Activated naive CD8-positive, alpha-beta T cell treated with anti-CD3 and anti-CD28 coated beads for 36 hours (primary cell): ENCODE measurements at places on chromosomes 5 and 9.

- DNase-seq, result no peak
These were observed 113.1 kb upstream of the IRX2 start for GRCh38 chr5:2864515-2865105.

GRCh38 chr9:6450641-6451375 lies 37.8 kb downstream of the UHRF2 start:
- DNase-seq, result no peak

- DNase-seq, result no peak
These were observed 1.2 kb downstream of the CCNH start for GRCh38 chr5:87411586-87411972.

- peak; percentile 3 for DNase-seq
These were observed 44.0 kb upstream of the MAP1B start for GRCh38 chr5:72063219-72063819.

- no peak for DNase-seq
These were observed 688.2 kb upstream of the CDH6 start for GRCh38 chr5:30505014-30505886.

GRCh38 chr5:166027582-166027981 lies 2263.9 kb upstream of the WWC1 start:
- DNase-seq, result no peak

GRCh38 chr5:143673676-143674468 lies 138.1 kb upstream of the HMHB1 start:
- DNase-seq, result no peak

DNA sequence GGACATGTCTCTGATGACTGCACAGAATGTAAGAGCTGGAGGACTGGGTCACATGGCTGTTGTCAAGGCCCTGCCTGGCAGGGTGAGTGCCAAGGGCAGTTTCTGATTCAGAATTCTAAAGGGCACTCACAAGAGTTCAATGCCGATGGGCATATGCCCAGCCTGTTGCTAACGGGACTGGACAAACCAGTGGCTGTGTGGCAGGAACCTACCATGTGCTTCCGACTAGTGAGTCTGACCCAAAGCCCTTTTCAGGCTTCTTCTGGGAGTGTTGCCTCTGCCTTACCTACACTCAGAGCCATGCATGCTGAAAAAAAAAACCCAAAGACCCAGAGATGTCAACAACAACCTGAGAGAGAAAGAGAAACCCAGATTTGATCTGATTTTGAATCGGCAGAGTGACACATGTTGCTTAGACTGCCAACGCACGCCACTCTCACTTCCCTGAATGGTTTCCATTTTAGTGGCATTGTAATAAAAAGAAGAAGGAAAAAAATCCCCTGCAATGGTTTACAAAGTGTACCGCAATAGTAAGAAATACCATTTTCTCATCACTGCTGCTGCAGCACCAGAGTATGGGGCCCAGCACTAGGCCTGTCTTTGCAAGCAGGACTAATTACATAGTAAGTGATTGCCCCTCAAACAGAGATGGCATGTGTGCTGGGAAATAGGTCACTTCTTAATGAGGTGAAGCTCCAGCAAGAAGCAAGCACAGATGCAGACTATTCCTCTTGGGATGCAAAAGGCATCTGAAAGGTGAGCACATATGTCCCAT lies 194.3 kb downstream of the PALM2AKAP2 start:
- DNase-seq, result peak; percentile 17

GRCh38 chr5:111758284-111758628 lies 1.3 kb upstream of the NREP start:
- no peak for DNase-seq

- DNase-seq, result peak; percentile 66
These were observed 99.0 kb downstream of the GTF3C4 start for GRCh38 chr9:132768932-132769905.

GRCh38 chr5:12477554-12477953 lies 573.3 kb upstream of the CTNND2 start:
- no peak for DNase-seq

DNA sequence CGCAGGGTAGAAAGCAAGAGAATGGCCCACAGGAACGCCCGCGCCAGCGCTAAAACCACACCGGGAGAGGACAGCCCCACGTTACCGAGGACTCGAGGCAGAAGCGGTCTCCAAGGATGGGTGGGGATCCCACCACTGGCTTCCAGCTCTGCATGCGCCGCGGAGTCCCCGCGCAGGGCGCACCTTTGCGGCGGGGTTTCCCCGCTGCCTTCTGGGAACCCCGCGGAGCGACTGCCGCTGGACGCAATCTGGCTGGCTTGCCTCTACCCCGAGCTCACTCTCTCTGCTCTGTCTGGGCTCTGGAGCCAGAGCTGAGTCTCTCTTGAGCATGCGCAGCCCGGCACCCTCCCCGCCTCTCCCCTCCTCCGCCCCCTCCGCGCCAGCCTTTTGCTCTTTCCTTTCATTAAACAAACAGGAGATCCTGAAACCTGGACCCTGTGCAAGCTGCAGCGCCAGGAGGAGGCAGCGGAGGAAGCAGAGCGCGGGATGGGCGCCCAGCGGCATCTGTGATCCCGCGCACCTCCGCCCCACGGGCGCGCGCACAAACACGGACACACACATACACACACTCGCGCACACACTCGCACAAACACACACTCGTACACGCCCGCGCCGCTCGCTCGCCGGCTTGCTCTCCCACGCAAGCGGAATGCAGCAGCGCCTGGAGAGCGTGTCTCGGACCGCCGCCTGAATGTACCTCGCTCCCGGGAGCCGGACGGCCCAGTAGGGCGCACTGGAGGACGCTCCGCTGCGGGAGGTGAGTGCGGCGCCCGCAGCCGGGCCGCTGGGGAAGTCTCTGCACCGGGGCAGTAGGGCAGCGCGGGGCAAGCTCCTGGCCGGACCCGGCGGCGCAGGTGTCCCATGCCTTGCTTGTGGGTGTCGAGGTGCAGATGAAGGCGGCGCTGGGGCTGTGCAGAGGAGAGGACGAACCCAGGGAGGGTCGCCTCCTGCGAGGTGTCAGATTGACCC lies at the start of gene PLPPR1:
Gene PLPPR1, plus strand, starts transcription at position 382 of the 969 bp plus-strand sequence.
- DNase-seq, result peak; percentile 5

- no peak for DNase-seq
These were observed 7.8 kb downstream of the LCP2 start for GRCh38 chr5:170289764-170290163.

DNA sequence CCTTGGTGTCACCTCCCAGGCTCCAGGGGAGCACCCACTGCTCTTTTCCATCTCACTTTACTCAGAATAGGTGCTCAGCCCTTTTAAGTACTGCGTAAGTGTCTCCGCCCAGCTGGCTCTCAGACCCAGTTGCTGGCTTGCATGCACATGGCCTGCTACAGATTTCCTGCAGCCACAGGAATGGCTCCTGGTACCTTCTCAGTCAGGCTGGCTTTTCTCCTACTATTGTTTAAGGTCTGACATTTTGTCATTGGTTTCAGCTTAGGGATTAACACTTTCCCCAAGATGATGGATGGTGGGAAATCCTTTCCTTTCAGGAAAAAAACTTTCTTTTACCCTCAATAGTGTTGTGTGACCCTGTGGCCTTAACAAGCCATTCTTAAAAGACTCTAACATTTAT lies 1652.3 kb upstream of the WWC1 start:
- DNase-seq, result no peak

DNA sequence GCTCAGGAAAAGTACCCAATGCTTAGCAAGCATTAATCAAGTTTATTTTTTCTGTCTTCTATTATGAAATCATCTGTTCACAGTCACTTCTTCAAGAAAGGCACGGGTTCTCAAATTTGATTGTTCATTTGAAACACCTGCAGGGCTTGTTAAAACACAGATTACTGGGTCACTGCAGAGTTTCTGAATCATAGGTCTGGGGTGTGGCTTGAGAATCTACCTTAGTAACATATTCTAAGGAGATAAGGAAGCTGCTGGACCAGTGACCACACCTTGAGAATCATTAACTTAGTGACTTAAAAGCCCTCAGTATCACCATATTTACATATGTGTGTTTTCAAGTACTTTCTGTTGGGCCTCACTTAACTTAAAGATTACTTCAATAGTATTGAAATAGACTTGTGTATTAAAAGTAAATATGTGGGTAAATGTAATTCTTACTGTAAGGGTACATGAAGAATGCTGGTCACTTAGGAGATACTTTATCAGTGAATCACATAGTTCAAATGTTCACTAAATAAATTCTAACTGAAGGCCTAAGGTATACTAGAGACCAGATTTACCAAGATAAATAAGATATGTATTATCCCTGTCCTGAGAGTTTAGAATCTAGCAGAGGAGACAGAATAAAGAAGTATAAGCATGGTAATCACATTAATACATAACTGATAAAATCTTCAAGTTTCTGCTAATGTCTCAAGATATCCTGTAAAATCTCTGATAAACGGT lies 1342.1 kb upstream of the C9orf72 start:
- DNase-seq, result no peak

DNA sequence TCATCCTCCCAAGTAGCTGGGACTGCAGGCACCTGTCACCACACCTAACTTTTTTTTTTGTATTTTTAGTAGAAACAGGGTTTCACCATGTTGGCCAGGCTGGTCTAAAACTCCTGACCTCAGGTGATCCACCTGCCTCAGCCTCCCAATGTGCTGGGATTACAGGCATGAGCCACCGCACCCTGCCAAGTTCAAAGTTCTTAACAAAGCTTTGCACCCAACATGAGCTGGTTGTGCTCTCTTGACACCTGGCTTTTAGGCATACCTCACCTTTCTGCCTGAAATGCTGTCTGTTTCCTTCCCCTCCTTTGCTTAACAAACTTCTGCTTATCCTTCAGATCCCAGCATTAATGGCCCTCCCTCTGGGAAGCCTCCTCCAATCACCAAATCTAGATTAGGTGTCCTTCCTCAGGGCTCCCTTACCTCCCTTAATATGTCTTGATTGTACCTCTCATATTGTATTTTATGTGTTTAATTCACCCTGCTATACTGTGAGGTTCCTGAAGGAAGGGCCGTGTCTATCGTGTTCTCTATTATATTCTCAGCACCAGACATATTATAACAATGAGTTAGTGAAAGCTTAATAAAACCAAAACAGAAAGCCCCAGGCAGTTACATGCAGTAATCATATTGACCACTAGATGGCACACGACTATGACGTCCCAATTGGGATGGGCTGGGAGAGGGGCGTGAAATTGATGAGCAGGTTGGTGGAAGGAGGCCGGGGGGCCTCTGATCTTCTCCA lies 62.9 kb upstream of the PPARGC1B start:
- DNase-seq, result peak; percentile 22

DNA sequence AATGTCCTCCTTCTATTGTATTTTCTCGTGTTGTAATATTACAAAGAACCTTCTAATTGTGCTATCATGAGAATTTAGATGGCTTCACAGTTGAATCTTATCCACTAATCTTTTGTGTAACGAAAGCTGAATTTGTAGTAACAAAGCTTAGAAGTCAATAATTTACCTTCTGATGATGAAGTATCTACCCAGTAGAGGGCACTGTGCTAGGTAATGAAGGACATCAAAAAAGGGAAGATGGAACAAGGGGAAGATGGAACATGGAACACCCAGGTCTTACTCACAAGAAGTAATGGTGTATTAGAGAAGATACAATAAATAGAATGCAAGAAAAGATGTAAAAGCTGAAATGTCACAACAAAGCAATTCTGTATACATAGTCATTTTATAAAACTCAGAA lies 131.0 kb upstream of the CCNG1 start:
- no peak for DNase-seq

DNA sequence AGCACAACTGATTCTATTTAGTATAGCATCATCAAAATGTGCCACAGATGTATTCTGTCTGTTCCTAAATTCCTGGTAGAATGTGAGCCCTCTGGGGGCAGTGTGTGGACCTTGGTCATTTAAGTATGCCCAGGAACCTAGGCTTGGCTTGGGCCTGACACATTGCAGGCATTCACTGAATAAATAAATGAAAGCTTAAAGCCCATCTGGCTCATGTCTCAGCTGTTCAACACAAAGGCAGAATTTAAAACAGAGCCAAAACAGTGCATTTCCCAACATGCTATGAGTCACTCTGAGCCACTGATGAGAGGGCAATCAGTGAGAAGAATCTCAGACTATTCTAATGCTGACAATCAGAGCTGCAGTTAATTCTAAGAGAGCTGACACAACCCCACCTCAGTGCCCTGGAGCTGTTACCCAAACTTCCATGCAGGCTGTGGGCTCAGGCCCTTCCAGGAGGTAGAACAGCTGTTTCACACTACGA lies 8.1 kb downstream of the FAM193B start:
- no peak for DNase-seq

GRCh38 chr5:149114403-149115312 lies 26.6 kb upstream of the ABLIM3 start:
- DNase-seq, result peak; percentile 25

DNA sequence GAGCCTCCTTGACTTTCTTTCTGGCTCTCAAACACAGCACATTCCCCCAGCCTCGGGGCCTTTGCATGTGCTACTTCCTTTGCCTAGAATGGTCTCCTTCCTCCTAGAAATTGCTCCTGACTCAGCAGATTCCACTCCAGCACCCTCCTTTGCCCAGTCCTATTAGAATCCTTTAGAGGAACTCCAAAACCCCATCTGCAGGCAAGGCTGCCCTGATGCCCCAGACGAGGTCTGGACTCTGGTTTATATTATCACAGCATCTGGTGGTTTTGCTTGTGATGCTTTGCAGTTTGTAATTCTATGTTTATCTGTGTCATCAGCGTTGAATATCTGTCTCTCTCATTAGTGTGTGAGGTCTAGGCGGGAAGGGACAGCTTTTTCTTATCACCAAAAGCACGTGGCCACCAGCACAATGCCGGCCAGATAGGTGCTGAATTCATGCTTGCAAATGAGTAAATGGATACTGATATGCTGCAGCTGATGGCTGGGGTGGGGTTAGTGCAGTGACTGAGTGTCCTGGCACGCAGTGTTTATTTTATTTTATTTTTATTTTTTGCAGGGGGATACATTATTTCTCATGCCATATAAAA lies 30.0 kb upstream of the ANKH start:
- DNase-seq, result no peak

GRCh38 chr5:19297934-19298333 lies 690.1 kb downstream of the CDH18 start:
- no peak for DNase-seq

DNA sequence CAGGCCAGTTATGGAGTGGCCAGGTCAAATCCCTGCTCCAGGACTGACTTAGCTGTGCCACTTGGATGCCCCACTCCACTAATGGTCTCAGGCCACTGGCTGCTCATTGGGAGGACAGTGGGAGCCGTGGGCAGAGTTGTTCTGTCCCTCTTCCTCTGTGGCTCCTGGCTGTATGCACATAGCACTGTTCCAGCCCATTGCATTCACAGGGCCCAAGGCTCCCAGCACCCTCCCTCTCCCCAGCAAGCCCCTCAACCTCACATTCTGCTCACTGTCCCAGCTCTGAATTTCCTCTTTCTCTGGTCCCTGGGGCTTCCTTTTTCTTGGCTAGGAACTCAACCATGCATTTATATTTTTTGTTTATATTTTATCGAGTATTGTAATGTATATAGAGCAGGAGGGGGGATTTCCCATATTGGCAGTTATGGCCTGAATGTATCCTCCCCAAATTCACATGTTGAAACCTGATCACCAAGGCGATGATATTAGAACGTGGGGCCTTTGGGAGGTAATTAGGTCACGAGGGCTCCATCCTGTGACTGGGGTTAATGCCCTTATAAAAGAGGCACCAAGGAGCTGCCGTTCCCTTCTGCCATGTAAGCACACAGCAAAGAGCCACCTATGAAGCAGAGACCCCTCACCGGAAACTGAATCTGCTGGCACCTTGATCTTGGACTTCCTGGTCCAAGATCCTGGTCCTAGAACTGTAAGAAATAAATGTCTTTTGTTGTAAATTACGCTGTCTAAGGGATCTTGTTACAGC lies 17.0 kb upstream of the MVB12B start:
- no peak for DNase-seq

- DNase-seq, result no peak
These were observed 1.4 kb upstream of the JAK2 start for GRCh38 chr9:4983601-4984165.
